ENCODE measurements at places on chromosomes 12 and 14.

- no peak for ATAC-seq
Measured at GRCh38 chr14:66206554-66206953, 279.6 kb upstream of the CCDC196 start.

GRCh38 chr12:93824514-93825500 is 147.6 kb downstream of the CRADD start:
- ATAC-seq = no peak

GRCh38 chr14:77562681-77563080 is 53.8 kb downstream of the SPTLC2 start:
- ATAC-seq = no peak

GRCh38 chr12:110252716-110253115 is 28.3 kb upstream of the ATP2A2 start:
- ATAC-seq = no peak

GRCh38 chr12:12007001-12007712 is 63.6 kb upstream of the BCL2L14 start:
- no peak for ATAC-seq

GRCh38 chr12:88720785-88721650 is 140.7 kb upstream of the KITLG start:
- no peak for ATAC-seq

DNA sequence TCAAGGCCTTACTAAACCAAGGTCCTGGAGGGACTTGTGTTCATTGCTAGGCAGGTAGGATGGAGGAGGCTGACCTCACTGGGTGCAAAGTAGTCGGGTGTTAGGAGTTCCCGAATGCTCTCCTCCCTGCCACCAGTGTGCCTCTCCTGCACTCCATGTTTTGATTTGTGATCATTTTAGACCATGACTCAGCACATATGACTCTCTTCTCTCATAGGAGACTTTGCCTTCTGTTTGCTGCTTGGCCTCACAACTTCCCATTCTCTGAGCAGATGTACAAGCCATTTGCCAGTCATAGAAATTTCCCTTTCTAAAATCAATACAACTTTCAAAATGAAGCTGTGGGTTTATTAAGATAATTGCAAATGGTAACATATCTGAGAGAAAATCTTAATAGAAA is 46.6 kb upstream of the LRIG3 start:
- no peak for ATAC-seq

- no peak for ATAC-seq
Measured at GRCh38 chr12:104433061-104433460, 23.7 kb upstream of the CHST11 start.

GRCh38 chr14:76531821-76532318 is 155.9 kb downstream of the ESRRB start:
- no peak for ATAC-seq

DNA sequence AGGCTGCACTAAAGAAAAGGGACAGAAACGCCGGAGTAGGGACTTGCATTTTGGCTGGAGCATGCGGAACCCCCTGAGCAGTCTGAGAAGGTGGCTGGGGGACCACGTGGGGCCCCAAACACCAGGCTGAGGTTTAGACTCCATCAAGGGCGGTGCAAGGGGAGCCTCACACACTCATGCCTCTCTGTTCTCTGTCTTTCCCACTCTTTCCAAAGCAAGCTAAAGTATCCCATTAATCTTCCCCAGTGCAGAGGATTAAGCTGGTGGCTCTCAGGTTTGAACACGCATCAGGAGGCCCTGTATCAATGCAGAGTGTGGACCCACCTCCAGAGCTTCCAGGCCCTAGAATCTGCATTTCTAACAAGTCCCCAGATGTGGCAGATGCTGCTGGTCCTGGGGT is 13.5 kb downstream of the CCDC197 start:
- no peak for ATAC-seq

DNA sequence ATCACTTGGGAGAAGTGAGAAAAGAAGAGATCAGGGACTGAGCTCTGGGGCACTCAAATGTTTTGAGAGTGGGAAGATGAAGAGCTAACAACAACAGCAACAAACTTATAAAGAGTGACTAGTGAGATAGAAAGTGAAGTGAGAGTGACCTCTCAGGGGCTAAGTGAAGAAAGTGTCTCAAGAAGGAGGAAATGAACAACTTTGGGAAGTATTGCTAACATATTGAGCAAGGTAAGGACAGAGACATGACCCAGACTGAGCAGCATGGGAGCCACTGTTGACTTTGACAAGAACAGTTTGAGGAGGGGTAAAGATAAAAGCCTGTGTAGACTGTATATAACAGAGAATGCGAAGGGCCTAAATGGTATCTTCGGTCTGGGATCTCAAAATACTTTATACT is 155.1 kb upstream of the BTG1 start:
- no peak for ATAC-seq

GRCh38 chr14:64234877-64235651 is 59.1 kb downstream of the ESR2 start:
- no peak for ATAC-seq

- ATAC-seq = no peak
Measured at GRCh38 chr12:44389896-44390295, 486.2 kb downstream of the NELL2 start.

DNA sequence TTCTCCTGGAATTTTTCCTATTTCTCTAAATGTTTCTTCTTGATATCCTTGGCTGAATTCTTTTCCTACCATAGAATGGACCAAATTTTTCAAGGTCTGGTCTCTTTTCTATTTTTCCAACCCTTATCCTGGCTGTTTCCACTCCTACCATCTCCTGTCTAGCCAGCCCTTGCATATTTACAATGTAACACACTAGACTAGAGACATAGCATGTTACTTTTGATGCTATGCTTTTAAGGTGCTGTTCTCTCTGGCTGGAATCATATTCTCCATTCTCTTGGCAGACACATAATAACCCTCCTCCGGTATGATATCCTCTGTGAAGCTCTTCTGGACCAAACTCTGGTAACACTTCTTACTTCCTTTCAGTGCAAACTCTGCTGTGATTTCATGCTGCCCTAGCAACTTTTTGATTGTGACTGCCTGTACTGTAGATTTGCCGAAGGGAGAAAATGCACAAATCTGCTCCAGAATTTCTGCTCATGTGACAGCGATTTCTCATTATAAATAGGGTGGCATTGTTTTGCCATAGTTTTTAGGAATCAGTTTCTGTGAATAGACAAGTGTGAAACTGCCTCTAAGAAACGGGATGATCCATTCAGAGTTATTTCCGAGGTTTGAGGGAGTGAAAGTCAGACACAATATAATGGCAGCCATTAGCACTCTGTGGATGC is 284.4 kb downstream of the MDGA2 start:
- ATAC-seq = no peak

- ATAC-seq = no peak
Measured at GRCh38 chr14:52602131-52602530, 49.5 kb downstream of the GPR137C start.

- ATAC-seq = peak; percentile 81
Measured at GRCh38 chr14:72948481-72949138, 22.3 kb downstream of the DCAF4 start.

DNA sequence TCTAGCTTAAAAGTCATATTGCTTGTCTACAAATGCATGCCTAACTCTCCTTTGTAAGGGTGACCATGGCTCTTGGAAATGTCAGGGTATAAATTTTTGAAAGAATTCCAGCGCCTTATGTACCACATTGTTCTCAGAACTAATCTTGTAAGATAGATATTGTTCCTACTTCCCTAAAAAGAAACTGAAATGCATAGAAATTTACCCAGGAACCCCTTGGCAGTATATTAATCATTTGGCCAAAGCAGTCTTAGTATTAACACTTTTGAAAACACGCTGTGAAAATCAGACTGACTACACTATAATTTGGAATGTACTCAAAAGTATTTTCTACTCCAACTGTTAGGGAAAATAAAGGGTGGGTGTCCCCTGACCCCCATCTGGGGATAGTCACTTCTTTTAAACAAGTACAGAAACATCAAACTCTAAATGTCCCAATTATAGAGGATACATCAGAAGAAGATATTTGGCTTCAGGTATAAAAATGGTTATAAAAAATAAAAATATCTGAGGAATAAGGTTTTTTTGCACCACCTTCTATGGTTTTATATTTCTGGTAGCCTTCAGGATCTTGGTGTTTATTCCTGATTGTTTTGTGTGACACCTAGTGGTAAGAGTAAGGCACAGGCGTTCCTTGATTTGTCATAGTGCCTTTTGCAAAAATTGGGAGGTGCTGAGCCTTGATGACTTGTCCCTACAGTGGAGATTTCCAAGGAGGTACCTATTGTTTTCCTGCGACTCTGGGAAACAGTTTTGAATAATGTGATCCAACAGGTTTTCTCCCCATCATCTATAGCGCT is 2.2 kb upstream of the NFKBIA start:
- no peak for ATAC-seq

DNA sequence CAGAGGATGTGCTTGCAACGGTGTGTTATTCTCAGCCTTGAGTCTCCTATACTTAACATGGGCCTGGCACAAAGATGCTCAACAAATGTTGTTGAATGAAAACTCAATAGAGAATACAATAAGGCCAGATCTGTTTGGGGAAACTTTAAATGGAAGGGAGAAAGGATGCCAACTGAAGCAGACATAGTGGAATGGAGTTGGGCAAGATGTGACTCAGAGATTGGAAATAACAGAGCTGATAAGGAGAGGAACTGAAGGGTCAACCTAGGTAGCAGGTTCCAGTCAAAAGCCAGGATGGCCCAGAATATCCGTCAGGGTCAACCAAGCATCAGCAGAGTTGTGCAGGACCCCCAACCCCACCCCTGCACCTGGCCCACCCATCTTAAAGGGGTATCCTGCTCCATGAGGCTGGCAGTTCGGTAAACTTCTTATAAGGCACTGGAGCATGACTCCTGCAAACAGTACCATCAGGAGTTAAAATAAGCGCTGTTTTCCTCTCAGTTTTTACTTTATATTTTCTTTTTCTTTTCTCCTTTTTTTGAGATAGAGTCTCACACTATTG is 1.1 kb upstream of the BCDIN3D start:
- ATAC-seq = no peak

GRCh38 chr12:111320258-111321050 is 48.4 kb downstream of the PHETA1 start:
- ATAC-seq = no peak

- ATAC-seq = no peak
Measured at GRCh38 chr12:45975506-45975905, 14.9 kb downstream of the SCAF11 start.

DNA sequence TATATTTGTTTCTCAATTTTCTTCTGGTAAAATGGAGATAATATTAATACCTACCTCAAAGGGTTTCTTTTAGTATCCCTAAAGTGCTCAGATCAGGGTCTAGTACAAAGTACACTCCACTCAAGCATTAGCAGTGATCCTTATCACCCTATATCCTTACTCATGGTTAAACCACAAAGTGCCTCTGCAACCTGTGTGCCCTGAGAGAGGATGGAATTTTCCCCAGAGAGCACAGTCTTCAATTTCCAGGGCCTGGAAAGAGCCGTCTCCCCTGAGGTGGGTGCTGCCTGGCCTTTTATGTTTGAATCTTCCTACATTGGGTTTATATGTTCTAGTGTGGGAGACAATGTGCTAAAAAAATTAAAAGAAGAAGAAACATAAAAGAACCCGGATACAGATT is 183.1 kb upstream of the FBXO33 start:
- no peak for ATAC-seq

- ATAC-seq = peak; percentile 75
Measured at GRCh38 chr12:98725476-98726247, 80.6 kb downstream of the APAF1 start.

DNA sequence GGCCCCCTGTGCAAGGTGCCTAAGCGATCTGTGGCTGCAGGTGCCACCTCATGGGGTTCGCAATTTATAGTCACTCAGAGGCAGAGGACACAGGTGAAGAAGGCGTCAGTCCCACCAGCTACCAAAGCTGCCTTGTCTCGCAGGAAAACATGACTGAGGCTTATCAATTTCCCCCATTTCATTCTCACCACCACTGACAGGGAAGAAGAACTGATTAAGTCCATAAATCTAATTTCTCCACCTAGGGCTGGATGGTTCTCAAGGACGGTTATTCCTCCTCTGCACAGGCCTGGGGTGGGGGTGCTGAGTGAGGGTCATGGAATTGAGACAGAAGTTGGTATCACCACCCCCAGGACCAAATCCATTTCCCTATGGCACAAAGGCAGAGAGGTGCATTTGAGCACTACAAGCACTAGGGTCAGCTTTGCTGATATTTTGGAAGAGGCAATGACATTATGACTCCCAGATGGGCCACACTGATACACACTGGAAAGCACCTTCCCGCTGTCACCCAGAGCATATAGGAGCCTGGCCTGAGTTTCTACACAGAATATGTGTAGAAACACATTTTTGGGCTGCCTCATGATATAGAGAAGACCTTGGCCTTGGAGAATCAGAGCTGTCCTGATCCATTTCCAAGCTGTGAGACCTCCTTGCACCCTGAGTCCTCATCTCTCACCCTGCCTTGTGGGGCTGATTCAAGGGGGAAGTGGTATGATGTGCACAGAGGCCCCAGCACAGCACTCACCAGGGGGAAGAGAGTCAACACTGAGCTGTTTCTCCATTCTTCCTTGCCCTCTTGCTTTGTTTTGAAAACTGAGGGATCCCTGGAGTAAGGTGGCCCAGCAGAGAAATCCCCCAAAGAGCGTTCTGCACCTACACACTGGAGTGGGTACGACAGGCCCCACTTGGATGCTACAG is 59.4 kb downstream of the PITPNM2 start:
- no peak for ATAC-seq

DNA sequence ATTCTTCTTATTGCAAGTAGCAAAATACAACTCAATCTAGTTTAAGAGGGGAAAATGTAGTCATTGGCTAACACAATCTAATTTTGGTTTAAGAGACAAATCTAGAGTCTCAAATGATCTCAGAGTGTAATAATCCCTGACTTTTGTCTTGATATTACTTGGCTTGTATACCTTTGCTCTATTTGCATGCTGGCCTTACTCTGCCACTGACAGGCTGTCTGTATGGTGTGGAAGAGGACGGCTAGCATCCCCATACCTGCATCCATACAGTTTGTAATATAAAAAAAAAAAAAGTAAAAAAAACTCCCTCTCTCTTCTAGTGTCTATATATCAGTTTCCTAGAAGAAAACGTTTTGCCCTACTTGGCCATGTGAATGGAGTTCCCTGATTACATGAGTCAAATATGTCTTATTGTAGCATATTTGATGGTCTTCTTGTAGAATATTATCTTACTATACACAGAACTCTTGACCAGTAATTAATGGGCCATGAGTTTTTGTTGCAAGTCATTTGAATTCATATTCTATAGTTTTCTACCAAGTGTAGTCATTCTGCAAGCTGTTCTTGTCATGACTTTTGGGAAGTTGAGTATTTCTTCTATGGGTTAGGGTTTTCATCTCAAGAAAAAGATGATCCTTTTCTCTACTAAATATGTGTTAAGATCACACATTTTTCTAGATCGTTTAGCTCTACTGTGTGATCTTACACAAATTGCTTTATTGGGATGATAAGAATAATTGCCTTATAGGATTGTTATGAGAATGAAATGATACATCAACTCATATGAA is 8.2 kb downstream of the HIF1A start:
- no peak for ATAC-seq

GRCh38 chr12:116458492-116458891 is 100.7 kb upstream of the MAP1LC3B2 start:
- no peak for ATAC-seq

DNA sequence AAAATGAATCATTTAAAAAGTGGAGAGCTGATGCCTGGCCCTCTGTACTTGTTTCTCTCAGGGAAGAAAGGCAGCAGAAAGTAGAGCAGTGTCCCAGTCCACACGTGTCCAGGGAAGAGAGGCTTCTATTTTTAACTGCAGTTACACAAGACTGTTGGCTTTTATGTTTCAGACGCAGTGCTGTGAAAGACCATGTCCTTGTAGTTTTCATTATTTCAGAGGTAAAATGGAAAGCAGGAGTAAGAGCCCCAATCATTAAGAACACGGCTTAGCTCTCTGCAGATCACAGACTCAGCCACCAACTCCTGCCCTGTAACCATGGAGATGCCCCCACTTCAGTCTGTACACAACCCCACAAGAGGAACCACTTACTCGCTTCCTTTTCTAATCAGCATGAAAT is 336.3 kb downstream of the DAD1 start:
- ATAC-seq = no peak

Measured in motor neuron (in vitro differentiated cells).